ENCODE measurements at places on chromosomes 11 and 22.

GRCh38 chr11:35183326-35183925, 44.5 kb downstream of the CD44 start:
- no peak for DNase-seq

GRCh38 chr22:42945736-42946135, 69.2 kb downstream of the PACSIN2 start:
- DNase-seq: no peak

DNA sequence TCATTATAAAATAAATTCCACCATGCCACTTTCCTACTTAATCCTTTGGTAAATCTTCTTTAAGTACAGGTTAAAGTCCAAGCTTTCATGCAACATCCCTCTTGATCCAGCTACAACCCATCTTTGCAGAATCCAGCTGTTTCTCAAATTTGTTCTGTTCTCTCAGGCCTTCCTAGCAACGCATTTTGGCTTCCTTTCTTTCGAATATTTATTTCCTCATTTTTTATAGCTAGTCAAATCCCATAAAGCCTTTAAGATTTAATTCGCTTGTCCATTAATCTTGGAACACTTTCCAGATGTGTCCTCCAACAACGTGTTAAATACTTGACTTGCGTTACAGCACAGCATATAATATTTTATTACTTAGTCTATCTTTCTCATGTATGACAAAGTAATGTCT, 600.1 kb upstream of the CHORDC1 start:
- no peak for DNase-seq

- no peak for DNase-seq
These were observed 3.2 kb downstream of the FUT4 start for GRCh38 chr11:94546886-94547285.

GRCh38 chr22:39294571-39295468, 24.6 kb downstream of the RPL3 start:
- no peak for DNase-seq

GRCh38 chr11:9399466-9399865, 15.0 kb downstream of the IPO7 start:
- no peak for DNase-seq

DNA sequence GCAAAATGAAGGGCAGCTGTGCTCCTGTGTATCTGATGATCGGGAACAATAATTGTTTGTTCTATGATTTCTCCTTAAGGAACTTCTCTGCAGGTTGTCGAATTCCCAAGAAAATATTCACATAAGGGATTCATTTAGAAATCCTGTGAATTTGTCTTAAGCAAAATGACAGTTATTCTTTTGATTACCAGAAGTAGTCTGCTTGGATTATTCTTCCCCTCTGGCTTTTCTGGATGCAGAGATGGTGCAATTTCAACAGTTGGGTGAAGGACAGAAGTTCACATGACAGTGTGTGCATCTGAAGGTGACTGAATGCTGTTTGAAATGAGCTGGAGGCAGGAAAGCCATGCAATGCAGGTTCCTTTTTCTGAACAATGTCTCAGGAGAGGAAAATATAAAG, 137.2 kb upstream of the MTMR2 start:
- DNase-seq: no peak

DNA sequence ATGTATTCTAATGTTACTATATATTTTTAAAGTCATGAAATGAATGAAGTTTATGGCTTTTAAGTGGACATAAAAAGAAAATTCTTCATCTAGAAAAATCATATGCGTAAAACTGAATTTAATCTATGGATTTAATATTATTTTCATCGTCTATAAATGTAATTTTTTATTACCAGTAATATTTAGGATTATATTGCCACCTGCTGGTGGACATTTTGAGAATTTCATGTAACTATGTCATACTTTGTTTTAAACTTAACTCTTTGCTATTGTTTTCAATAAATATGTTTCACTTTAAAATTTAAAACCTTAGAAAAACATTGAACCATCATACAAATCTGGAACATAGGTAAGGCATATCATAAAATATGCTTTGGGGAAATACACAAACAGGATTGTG, 66.5 kb upstream of the CEP126 start:
- DNase-seq: no peak

DNA sequence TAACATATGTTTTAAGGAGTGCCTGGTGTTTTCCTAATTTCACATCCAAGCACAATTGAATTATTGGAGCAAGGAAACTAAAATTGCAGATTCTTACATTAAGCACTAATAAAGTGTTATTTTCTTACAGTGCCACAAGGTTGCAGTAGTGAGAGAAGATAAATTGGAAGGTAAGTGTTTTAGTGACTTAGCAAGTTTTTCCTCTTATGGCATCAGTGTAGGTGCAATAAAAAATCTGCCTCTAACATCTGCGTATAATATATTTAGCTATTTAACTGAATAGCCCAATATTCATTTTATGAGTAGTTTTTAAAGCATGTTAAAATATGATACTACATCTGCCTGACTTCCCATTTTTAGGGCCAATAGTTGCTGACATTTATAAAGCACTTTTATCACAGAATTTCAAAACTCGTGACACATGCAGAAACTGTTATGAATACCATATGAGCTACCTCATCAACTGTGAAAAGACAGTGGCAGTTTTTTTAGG, 19.0 kb downstream of the POLD3 start:
- DNase-seq: peak; percentile 76

GRCh38 chr22:32920734-32921133, 119.2 kb downstream of the TIMP3 start:
- DNase-seq: no peak

GRCh38 chr22:27111796-27112672, 454.6 kb downstream of the MIAT start:
- no peak for DNase-seq

DNA sequence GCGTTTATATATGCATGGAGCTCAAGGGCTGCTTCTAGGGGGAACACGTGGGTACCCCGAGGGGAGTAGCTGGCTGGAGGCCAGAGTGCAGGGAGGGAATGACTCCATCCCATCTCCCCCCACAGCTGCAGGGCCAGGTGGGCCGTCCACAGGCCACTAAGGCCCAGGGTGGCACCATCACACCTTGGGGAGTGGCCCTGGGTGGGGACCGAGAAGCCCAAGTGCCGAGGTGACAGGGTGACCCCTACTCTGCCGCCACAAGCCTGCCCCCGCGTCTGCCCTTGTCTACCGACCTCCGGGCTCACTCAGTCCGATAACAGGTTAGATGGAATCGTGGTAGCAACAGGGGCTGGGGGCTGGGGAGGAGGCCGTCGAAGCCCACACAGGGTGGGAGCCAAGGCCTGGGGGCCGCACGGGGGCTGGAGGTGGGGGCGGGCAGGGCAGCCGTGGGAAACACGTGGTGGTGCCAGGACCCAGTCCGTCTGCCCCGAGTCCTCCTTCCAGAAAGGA, 125.7 kb downstream of the KCNQ1OT1 start:
- no peak for DNase-seq

GRCh38 chr22:33126881-33127280, 68.7 kb upstream of the SYN3 start:
- no peak for DNase-seq

- DNase-seq: no peak
These were observed 5.8 kb downstream of the UBE2L3 start for GRCh38 chr22:21573293-21573734.

GRCh38 chr11:134246678-134247077, 6.5 kb downstream of the THYN1 start:
- DNase-seq: no peak

- no peak for DNase-seq
These were observed 7.8 kb upstream of the L3MBTL2 start for GRCh38 chr22:41197038-41197972.

DNA sequence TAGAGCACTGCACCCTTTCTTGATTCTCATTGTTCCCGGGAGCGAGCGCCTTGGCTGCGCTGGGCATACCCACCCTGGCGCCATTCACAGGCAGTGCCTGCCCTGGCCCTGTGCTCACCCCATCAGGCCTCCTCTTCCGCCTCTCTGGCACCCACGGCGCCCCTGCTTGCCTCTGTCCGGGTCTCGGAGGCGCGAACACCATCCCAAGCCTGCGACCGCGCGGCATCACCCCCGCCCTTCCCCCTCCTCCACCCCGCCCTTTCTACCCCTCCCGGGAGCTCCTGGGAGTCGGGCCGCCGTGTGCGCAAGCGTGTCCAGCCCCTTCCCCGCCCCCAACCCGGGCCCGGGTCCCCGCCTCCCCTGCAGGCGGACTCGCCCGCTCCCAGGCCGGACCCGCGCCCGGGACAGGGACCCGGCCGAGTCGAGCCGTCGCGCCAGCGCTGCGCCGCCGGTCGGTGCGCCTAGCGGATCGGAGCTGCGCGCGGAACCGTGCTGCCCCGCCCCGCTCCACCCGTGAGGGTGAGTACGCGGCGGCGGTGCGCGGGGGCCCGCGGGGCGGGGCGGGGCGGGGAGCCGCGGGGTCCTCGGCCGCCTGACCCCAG, at the start of gene ST3GAL4:
ST3GAL4 (plus strand) TSS at position 363 of the 602 bp plus-strand sequence. CDS start 50,470 bp downstream, outside the sequence.
- no peak for DNase-seq

DNA sequence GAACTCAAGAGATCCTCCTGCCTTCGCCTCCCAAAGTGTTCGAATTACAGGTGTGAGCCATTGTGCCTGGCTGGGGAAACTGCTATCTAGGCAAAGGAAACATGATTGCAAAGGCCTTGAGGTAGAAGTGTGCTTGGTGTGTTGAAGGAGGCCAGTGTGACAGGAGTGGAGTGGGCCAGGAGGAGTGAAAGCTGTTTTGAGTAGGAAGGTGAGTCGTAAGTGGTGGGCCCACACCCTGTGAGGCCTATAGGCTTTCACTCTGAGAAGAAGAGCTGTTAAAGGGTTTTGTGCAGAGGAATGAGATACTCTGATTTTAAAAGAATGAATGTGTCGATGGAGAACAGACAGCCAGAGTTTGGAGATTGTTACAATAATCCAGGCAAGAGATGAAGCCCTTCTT, 43.4 kb downstream of the WEE1 start:
- DNase-seq: no peak

DNA sequence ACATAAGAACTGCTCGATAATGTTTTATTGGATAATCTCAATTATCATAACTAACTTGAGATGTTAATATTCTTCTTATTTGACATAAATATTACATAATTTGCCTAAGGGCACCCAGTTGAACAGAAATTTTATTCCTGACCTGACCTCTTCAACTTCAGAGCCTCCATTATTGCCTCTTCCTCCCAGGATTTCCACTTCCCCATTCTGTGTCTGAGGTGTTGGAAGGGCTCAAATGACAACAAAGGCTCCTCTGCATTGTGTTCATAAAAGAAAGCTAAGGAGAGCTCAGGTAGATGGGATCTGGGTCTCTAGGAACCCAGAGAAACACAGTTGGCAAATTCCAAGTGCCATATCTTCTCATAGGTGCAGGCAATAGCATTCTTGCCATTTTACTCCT, 61.2 kb upstream of the ARHGAP20 start:
- no peak for DNase-seq

DNA sequence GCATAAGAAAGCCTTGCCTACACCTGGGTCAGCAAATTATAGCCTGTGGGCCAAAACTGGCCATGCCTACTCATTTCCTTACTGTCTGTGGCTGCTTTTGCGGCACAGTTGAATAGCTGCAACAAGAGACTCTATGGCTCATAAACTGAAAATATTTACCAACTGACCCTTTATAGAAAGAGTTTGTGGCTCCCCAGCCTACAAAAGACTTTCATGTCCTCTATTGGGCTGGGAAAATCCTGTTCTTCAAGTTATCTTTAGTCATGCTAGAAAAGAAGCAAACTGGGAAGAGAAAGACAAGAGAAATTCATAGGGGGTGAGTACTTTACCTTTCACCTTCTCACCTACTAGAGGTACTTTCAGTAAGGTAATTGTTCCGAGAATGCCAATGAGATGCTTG, 175.1 kb downstream of the SWAP70 start:
- no peak for DNase-seq

DNA sequence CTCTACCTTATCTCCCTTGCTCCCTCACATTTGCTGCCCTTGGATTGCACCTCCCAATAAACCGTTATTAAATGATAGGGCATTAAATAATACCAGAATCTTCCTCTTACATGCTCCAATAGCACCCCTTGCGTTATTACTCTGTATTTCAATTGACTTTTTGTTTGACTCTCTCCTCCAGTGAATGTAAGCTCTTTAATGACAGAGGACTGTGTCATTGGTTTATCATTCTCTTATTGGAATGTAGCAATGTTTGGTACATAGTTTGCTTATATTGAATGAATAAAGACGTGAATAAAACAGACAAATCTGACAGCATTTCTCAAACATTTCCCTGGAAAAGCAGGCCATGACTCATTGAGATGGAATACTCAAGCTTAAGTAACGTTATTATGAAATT, 8.7 kb upstream of the MPEG1 start:
- no peak for DNase-seq

DNA sequence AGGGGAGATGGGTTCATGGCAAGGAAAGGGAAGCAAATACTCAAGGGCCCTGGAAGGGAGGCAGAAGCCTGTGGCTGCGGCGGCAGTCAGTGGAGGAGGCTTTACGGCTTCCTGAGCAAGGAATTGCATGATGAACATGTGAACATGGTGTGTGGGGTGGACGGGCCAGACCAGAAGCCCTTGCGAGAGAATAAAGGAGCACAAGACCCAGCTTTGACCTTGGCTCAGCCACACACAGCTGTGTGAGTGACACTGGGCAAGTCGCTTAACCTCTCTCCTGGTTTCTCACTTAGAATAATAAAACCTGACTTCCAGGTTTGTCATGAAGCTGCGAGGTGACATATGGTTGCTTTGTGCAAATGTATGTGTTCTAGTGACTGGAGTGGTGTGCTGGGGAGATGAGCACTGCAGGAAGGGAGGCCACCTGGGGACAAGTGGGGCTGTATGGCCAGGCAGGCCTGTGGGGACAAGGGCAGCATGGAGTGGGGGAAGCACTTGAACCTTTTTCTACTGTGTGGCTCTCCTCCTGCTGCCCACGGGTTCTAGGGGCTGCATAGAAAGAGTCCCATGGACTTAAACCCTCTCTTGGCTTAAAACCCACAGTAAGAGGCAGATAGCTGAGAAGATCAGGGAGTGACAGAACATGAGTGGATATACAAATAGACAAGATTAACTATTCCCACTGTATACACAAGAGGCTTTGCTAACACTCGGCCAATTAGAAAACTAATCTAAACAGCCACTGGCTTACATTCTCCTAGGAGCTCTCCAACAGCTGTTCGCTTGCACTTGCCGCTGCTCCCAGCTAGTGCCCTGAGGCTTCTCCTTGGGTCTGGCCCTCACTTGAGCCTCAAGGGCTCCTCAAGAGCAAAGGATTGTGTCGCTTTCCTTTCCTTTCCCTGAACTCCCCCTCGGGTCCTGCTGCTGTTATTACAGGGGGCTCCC, 67.3 kb upstream of the CDON start:
- no peak for DNase-seq

DNA sequence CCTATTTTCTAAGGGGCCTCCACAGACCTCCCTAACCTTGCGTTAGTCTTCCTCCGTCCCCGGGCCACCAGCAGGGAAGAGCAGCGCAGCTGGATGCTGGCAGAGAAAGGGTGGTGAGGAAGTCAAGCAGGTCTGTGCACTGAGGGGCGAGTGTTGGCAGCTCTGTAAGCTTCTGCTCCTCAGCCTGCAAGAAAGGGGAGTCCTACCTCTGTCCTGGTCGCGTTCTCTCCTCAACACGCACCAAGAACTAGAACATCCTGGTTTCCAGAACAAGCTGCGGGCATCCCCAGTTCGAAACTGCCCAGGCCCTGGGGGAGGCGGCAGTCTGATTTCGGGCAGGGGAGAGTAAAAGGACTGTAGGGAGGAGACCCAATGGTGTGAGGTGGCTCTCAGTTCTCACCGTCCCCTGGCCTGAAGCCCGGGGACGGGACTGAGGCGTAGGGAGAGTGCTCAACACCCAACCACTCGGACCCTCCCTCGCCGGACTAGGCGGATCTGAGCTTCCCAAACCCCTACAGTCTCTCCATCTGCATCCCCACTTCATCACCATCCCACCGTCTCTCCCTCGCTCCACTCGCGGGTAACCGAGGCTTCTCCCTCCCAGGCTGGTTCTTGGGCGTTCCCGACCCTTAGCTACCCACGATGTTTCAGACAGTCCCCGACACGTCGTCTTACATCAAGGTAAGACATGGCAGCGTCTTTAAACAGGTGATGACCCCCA, 7.7 kb upstream of the FLI1 start:
- DNase-seq: no peak

Measured in GM04503 (cell line).